Effector memory CD8-positive, alpha-beta T cell (primary cell): ENCODE measurements at places on chromosomes 7 and 10.
A peak's percentile ranks its signal among the peaks of the same experiment; 100 is the strongest.

DNA sequence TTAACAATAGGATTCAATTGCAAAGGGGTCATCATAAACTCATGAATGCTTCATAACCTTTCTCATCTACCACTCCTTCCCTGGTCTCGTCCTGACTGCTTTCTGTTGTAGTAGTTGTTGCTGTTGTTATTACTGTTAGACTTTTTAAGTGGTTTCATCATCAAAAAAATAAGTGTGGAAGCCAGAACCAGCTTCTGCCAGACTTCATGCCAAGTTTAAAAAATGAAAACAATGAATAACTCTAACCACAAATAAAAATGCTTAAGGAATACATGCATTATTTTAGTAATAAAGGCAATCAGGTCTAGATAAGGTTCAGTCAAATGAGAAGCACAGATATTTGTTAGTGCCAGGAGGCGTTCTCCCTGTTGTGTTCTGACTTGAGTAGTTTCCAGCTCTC, 85.4 kb downstream of the PCLO start:
- no peak for DNase-seq

GRCh38 chr7:142098004-142098403, 13.5 kb upstream of the MGAM2 start:
- no peak for DNase-seq

- DNase-seq: no peak
These were observed 20.3 kb upstream of the GJC3 start for GRCh38 chr7:99949645-99950228.

DNA sequence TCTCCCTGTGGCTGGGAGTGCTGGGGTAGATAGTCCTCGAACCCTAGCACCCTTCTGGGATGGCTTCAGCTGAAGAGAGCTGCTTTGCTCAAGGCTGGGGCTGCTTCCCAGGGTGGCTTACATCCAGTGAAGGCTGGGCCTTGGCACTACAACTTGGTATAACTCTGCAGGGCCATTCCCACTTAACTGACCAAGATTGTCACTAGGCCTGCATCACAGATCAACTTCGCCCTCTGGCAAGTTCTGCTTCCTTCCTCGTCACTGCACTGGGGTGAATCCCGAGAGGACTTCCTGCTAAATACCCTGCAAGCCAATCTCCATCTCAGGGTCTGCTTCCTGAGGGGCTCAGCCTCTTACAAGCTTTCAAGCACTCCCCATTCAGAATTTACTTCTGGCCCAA, 195.2 kb downstream of the DOCK4 start:
- DNase-seq: no peak

DNA sequence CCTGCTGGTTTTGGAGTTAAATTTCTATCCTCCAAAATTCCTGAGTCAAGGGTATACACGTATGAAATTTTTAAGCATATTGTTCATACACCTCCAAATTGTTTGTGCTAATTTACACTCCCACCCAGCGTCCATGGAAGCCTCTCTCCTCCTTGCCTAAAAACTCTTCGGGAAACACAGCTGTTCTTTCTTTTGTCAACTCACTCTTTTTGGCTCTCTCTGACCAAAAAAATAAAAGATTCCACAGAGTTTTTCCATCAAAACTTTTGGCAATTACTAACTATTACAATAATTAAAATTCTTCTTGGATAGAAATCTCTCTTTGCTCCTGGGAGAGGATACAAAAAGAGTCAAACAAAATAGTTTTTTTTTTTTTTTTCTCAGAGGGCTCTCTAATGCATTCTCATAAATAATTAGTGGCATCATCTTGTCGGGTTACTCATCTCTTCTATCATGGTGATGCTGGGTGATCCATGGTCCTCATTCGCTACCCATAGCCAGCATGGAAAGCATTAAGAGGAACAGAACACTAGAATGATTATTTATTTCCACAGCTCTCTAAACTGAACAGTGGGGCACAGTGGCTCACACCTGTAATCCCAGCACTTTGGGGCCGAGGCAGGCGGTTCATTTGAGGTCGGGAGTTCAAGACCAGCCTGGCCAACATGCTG, 310.7 kb downstream of the SFMBT2 start:
- DNase-seq: no peak

DNA sequence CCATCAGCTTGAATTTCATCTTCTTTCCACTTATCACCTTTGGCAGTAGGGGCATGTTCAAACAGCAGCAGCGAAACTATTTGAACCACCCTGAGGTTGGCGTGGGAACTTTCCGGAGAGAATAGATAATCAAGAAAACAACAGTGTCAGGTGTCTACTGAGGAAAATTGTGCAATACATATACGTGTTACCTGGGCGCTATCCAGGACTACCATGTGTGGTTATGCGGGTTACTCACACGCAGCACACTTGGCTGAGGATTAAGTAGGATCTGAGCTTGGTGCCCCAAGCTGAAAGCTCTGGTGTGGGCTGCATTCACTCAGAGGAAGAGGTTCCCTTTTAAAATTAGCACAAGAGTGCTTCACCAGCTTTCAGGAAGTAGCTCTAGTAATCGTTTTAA, 8.8 kb upstream of the ABI1 start:
- DNase-seq: no peak

- no peak for DNase-seq
These were observed 86.0 kb upstream of the ZMIZ1 start for GRCh38 chr10:78982726-78983125.

DNA sequence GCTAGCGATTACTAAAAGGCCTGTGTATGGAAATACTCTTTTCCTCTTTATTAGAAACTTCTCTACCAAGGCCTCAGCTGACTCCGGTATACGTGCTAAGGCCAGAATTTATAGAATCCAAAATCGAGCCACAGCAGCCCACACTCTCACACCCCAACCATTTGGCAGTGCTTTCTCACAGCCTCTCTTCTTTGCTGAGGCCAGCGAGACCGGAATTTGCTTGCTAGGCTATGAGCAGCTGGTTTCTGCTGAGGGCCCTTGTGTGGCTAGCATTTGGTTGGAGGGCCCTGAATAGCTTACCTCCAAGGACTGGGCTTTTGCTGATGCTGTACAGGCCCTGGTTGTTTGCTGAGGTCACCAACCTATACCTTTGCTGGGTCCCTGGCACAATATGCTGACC, 46.1 kb downstream of the ITGB8 start:
- no peak for DNase-seq

DNA sequence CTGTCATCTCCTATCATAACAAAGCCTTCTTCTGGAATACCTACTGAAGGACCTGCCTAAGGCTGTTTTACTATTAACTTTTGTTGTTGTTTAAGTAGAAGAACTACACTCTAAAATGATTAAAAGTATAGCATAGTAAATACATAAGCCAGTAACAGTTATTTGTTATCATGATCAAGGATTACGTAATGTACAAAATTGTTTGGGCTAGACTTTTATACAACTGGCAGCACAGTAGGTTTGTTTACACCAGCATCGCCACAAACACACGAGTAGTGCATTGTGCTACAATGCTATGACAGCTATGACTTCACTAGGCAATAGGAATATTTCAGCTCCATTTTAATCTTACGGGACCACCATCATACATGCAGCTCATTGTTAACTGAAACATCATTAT, 169.1 kb downstream of the LRRN3 start:
- DNase-seq: no peak

DNA sequence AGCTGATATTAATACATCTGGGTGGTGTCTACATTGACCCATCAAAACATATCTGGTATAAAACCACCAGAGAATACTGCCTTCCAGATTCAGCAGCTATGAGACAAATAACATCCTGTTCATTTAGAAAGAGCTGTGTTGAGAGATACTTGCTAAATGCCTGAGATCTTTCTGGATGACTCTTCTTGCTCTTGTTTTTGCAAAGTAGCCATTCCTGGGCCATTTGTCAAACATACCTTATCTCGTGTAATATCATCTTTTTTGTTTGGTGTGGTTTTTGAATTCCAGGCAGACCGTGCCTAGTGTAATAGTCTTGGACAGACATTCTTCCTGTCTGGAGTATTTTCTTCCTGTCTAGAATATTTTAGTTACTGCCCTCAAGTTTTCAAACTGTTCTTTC, 74.7 kb upstream of the PRR15 start:
- no peak for DNase-seq

DNA sequence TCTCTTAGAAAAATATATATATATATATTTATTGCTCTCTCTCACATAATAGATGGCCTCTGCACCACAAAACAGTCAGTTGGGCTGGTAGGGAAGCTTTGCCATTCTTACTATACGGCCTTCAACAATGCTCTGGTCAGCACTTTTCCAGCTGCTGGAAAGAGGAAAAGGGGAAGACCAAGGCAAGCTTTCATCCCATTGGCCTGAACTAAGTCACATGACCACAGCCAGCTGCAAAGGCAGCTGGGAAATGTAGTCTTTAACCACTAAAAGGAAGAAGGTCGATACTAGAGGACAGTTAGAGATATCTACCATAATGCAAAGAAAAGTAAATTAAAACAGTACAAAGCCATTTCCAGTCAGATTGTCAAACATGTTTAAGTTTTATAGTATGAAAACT, 58.4 kb upstream of the MACROH2A2 start:
- no peak for DNase-seq

DNA sequence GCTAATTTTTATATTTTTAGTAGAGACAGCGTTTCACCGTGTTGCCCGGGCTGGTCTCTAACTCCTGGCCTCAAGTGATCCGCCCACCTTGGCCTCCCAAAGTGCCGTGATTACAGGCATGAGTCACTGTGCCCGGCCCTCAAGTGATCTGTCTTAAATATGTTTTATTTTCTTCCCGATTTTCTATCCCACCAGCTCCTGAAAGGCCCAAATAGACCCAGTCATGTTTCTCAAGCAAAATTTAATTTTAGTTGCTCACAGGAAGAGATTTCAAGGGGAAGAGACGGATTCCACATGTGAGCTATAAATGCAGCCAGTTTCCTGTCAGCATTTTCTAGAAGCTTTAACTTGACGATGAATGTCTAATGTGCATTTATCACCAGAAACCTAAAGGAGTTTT, 12.0 kb downstream of the DENND10 start:
- no peak for DNase-seq

DNA sequence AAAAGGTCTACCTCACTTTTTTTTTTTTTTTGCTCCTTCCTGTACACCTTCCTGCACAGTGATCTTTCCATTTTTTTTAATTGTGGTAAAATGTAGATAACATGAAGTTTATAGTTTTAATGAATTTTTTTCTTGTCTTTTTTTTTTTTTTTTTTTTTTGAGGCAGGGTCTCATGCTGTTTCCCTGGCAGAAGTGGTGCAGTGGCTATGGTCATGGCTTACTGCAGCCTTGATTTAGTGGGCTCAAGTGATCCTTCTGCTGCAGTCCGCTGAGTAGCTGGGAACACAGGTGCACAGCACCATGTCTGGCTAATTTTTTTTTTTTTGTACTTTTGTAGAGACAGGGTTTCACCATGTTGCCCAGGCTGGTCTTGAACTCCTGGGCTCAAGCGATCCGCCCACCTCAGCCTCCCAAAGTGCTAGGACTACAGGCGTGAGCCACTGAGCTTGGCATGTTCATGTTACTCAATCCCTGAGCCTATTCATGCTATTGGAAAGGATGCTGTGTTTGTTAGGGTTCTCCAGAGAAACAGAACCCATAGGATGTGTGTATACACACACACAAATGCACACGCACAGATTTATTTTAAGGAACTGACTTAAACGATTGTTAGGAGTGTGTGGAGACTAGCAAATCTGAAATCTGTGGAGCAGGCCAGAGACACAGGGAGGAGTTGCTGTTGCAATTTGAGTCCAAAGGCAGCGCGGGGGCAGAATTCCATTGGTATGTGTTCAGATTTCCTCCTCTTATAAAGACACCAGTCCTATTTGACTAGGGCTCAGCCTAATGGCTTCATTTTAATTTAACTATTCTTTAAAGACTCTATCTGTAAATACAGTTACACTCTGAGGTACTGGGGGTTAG, 29.1 kb downstream of the GALNT11 start:
- no peak for DNase-seq

DNA sequence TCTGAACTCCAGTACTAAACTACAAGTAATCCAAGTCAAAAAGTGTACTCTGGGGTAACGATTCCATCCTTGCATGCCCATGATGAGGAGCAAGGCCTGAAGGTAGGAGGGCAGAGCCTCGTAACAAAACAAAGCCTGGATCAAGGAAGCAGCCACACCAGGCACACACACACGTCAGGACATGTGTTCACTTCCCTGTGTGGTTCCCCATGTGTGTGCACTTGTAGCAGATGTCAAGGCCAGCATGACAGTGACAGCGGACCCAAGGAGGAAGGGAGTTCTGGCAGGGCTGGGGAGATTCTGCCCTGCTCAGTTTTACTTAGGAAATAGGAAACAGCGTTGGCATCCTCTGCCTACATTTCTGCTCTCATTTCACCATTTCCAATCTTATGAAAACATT, 92.8 kb downstream of the ALOX5 start:
- no peak for DNase-seq

- DNase-seq: no peak
These were observed 9.4 kb upstream of the CALML5 start for GRCh38 chr10:5508786-5509185.

- no peak for DNase-seq
These were observed 72.1 kb downstream of the GRK5 start for GRCh38 chr10:119279441-119279840.

GRCh38 chr10:60629332-60629731, 148.9 kb upstream of the CDK1 start:
- no peak for DNase-seq

- no peak for DNase-seq
These were observed 4.9 kb downstream of the ZNF277 start for GRCh38 chr7:112211348-112211907.

- no peak for DNase-seq
These were observed 68.3 kb downstream of the BMS1 start for GRCh38 chr10:42850931-42851330.

GRCh38 chr7:47571331-47572093, 10.4 kb downstream of the TNS3 start:
- DNase-seq: no peak

DNA sequence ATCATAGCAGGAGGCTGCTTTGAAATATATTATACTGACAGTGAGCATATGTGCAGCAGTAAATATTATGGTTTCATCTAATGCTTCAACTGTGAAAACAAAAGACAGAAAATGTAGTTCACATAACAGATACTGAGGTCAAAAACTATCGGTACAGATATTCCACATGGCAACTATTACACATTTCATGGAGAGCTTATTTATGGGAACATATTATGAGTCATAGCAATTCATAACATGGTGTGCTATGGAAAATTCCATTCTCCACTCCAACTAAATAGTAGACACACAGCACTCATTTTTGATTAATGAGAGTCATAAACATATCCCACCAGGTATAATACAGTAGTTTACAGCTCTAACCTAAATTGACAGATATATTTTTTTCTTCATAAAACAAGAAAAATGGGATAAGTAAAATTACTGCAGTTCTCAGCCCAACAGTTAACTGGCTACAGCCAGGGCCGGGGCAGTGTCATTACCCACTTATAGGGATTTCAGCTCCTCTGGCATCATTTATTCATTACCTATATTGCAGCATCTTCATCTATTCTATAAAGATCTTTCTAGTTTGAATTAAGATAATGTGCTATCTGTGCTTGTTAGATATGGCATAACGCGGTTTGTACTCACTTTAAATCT, 475.6 kb upstream of the KLF6 start:
- DNase-seq: no peak

- DNase-seq: peak; percentile 4
These were observed 1.3 kb upstream of the SLC26A5 start for GRCh38 chr7:103447073-103447960.

GRCh38 chr7:5282543-5283316, at the start of gene SLC29A4:
SLC29A4 (plus strand) TSS chr7:5282943; CDS start chr7:5287817, 4,874 bp downstream.
- DNase-seq: no peak
